ENCODE measurements at places on chromosomes 7 and 10. TPM values are rescaled to one million over a fixed set of nuclear protein-coding genes. Genes with fewer than 3 reads are reported as not detected.

- DNase-seq: no peak
Observed at GRCh38 chr7:111409714-111410422, 152.4 kb downstream of the IMMP2L start.

DNA sequence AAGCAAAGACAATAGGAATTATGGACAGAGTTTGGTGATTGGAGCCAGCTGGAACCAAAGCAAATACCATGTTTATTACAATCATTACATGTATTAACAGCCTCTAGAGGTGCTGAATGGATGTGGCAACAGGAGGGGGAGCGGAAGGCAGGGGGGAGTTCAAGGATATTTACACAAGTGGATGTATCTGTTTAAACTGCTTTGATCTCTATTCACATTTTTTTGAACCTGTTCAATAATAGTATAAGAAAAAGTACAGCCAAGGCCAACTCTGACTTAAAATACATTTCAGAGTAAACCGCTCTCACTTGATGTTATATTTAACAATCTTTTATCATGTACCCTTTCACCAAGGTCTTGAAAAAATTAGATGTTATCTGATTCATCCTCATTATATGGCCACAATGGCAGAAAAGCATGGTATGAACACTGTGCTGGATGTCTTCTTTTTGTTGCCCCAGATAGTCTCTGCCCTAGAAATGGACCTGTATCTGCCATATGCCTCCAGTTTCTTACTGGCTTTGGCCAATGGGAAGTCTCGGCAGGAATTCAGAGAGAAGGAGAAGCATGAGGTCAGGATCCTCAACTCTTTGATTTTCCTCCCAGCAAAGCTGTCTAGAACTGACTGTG, 88.2 kb upstream of the FAM133B start:
- no peak for DNase-seq

- DNase-seq: no peak
Observed at GRCh38 chr7:157619753-157620525, 283.1 kb downstream of the DNAJB6 start.

- DNase-seq: no peak
Observed at GRCh38 chr10:90614631-90615030, 243.2 kb downstream of the HTR7 start.

Gene PNLIP
- not detected for total RNA-seq

DNA sequence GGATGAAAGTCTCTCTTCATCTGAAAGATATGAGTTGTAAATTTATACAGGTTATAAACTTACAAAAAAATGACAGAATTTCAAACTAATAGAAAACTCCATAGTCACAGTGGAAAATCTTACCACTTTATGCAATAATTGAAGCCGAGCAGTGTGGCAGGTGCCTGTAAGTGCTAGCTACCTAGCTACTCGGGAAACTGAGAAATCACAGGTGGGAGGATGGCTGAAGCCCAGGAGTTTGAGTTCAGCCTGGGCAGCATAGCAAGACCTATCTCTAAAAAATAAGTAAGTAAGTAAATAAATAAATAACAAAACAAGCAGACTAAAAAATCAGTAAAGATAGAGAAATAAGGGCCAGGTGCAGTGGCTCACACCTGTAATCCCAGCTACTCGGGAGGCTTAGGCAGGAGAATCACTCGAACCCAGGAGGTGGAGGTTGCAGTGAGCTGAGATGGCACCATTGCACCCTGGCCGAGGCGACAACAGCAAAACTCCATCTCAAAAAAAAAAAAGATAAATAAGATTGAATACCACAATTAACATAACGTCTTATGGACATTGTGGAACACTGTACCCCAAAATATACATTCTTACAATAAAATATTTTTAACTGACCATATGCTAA, 61.9 kb downstream of the TRIM24 start:
- no peak for DNase-seq

DNA sequence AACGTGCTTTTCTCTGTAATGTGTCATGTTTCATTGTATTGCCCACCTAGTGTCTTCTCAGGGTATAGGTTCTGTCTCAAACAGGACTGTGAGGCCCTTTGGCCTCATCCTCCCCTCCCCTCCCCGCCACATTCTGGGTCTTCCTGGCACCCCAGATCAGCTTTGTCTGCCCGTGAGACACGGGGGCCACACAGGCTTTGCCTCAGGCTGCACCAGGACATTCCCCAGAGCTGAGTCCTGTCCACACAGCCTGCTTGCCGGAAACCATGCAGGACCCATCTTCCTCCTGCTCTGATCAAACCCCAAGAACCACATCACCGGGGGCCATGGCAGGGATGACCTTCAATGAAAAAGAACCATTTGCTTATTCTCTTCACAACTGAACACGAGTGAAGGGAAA, 18.6 kb downstream of the MAT1A start:
- DNase-seq: no peak

Gene PTPRZ1
- not detected for total RNA-seq

Gene TBC1D12
- 7.1 TPM for total RNA-seq

All from endothelial cell of umbilical vein (primary cell).